ENCODE measurements at places on chromosomes 13 and 19.

DNA sequence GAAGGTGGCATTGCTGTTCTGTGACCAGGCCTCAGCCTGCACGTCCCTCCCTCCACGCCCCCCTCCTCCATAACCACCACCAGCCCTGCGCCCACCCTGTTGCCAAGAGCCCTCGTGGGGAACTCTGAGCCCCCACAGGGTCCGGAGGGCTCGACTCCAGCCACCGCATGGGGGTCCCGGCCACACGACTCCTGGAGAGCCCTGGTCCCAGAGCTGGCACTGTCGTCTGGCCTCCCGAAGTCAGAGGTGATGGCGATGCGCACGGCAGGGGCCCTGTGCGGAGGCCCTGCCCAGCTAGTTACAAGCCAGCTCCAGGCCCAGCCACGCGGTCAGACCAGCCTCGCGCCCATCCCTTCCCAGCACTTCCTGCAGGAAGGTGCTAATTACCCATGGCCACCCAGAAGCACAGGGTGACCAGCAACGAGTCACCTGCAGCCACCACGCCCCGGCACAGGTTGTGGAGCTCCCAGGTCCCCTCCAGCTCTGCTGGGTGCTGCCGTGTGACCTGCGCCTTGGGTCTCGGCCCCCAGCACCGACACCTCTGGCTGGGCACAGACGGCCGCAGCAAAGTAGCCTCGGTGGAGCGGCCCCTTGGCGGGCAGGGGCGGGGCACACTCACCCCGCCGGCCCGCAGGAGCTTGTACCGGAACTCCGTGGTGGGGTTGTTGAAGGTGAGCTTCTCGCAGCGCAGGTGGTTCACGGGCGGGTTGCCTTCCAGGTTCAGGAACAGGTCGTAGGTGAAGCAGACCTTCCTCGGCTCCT is 49.6 kb downstream of the MLLT1 start:
- H3K27me3 ChIP-seq, result no peaks in the 10 kb centered on the region
- H3K36me3 ChIP-seq, result peaks cover 66% of the 10 kb centered on the region
- DNase-seq, result no peak

- DNase-seq, result no peak
- no peak overlapping the region for H3K4me3 ChIP-seq
- H3K4me1 ChIP-seq, result peaks cover 7% of the 10 kb centered on the region
- H3K36me3 ChIP-seq, result peaks cover 38% of the 10 kb centered on the region
These were observed 90.7 kb downstream of the DPF1 start for GRCh38 chr19:38133319-38133718.

DNA sequence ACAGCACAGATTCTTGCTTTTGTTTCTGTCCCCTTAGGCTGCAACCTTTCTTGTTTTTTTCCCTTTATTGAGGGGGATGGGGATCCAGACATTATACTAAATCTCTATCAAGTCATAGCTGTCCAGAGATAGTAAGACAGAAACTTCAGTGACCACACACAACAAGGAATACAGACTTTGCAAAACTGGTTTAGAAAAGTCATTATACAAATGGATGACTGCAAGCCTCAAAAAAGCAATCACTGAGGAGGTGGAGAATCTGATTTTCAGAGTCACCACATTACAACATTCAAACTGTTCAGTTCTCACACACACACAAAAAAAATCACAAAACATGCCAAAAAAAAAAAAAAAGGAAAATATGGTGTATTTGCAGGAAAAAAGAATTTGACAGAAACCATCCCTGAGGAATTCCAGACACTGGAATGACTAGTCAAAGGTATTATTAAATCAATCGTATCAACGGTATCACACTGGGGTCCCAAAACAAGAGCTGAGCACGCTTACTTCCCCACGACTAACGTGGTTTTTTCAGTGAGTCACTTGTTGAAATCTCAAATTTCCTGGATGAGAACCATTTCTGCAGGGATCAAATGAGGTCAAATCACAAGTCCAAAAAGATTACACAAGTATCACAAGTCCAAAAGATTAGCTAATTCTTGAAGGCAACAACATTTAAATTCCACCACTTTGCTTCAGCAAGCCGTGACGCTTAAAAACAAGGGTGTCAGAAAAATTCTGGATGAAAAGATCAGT is 41.2 kb downstream of the USP12 start:
- DNase-seq, result no peak
- no peaks in the 10 kb centered on the region for H3K27me3 ChIP-seq
- peaks cover 11% of the 10 kb centered on the region for H3K4me1 ChIP-seq
- no peak overlapping the region for H3K4me3 ChIP-seq
- H3K27ac ChIP-seq, result no peak overlapping the region
- peaks cover 4% of the 10 kb centered on the region for H3K36me3 ChIP-seq

DNA sequence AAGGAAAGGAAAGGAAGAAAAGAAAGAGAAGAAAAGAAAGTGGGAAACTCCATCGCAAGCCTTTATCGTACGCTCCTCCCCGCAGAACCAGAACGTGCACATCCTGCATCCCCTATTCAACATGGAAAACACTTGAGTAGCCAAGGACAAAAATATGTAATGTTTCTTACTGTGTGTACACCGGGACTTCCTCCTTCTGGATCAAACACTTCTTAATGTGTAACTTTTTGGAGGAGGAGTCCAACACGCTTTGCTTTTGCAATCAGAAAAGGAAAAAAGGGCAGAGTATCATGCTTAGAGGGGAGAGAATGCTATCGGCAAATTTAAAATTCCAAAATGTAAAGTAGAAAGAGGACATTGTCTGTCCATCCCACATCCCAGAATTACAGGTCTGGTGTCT is 7.8 kb upstream of the SHFL start:
- H3K4me1 ChIP-seq, result no peaks in the 10 kb centered on the region
- H3K36me3 ChIP-seq, result no peaks in the 10 kb centered on the region
- H3K27me3 ChIP-seq, result peaks cover 5% of the 10 kb centered on the region
- no peak for DNase-seq
- no peak overlapping the region for H3K4me3 ChIP-seq

GRCh38 chr13:23620613-23621315 is 50.6 kb downstream of the TNFRSF19 start:
- DNase-seq, result no peak
- H3K27me3 ChIP-seq, result no peaks in the 10 kb centered on the region
- H3K4me1 ChIP-seq, result peaks cover 20% of the 10 kb centered on the region
- no peak overlapping the region for H3K4me3 ChIP-seq
- peak overlapping the region; percentile 73 for H3K27ac ChIP-seq

GRCh38 chr13:75365724-75366173 is 116.2 kb downstream of the TBC1D4 start:
- H3K36me3 ChIP-seq, result no peaks in the 10 kb centered on the region
- no peaks in the 10 kb centered on the region for H3K27me3 ChIP-seq
- H3K4me1 ChIP-seq, result peaks cover 3% of the 10 kb centered on the region
- no peak overlapping the region for H3K4me3 ChIP-seq

- H3K4me3 ChIP-seq, result no peak overlapping the region
- H3K36me3 ChIP-seq, result peaks cover 30% of the 10 kb centered on the region
- peaks cover 21% of the 10 kb centered on the region for H3K4me1 ChIP-seq
- H3K27ac ChIP-seq, result no peak overlapping the region
- peak; percentile 86 for DNase-seq
These were observed 2.8 kb downstream of the IQCN start for GRCh38 chr19:18271433-18271841.

GRCh38 chr13:19155321-19155861 is 26.2 kb downstream of the TUBA3C start:
- no peak overlapping the region for H3K4me3 ChIP-seq
- H3K36me3 ChIP-seq, result no peaks in the 10 kb centered on the region
- H3K27me3 ChIP-seq, result no peaks in the 10 kb centered on the region

- no peaks in the 10 kb centered on the region for H3K27me3 ChIP-seq
- H3K4me1 ChIP-seq, result peaks cover 3% of the 10 kb centered on the region
- no peaks in the 10 kb centered on the region for H3K36me3 ChIP-seq
These were observed 17.1 kb upstream of the LRCH1 start for GRCh38 chr13:46535825-46536224.

- peaks cover 40% of the 10 kb centered on the region for H3K36me3 ChIP-seq
- DNase-seq, result peak; percentile 58
- H3K27me3 ChIP-seq, result no peaks in the 10 kb centered on the region
- H3K4me1 ChIP-seq, result peaks cover 32% of the 10 kb centered on the region
These were observed 581 bp downstream of the CALR start for GRCh38 chr19:12938779-12939601.

- no peaks in the 10 kb centered on the region for H3K27me3 ChIP-seq
- H3K27ac ChIP-seq, result peak overlapping the region; percentile 100
- DNase-seq, result peak; percentile 93
- H3K4me3 ChIP-seq, result no peak overlapping the region
- H3K36me3 ChIP-seq, result no peaks in the 10 kb centered on the region
These were observed 33.3 kb upstream of the GAS6 start for GRCh38 chr13:113897161-113897560.

DNA sequence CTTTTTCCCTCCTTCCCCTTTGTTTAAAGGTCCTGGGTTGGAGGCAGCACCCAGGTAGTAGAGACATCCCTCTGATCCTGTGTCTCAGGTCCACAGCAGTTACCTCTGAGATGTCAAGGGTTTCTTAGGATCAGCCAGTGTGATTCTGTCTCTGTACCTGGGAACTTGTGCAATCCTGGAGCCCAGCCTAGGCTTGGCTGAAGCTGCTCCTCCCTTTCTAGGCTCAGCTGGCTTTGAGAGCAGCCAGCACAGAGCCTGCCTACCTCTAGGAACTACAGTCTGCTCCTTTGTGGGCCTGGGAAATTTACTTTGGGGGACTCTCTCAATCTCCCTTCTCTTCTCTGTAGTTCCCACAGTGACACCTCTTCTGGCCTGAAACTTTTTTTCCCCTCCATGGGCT is 171.6 kb downstream of the MTUS2 start:
- no peaks in the 10 kb centered on the region for H3K36me3 ChIP-seq
- no peak for DNase-seq
- no peaks in the 10 kb centered on the region for H3K4me1 ChIP-seq

- H3K27ac ChIP-seq, result no peak overlapping the region
- no peak for DNase-seq
- H3K4me3 ChIP-seq, result no peak overlapping the region
- no peaks in the 10 kb centered on the region for H3K27me3 ChIP-seq
- H3K36me3 ChIP-seq, result no peaks in the 10 kb centered on the region
These were observed 46.0 kb upstream of the ZNF681 start for GRCh38 chr19:23804676-23805075.

- no peak for DNase-seq
- H3K4me3 ChIP-seq, result no peak overlapping the region
- no peaks in the 10 kb centered on the region for H3K4me1 ChIP-seq
- no peaks in the 10 kb centered on the region for H3K27me3 ChIP-seq
These were observed 104.2 kb downstream of the ITGBL1 start for GRCh38 chr13:101556676-101557123.

DNA sequence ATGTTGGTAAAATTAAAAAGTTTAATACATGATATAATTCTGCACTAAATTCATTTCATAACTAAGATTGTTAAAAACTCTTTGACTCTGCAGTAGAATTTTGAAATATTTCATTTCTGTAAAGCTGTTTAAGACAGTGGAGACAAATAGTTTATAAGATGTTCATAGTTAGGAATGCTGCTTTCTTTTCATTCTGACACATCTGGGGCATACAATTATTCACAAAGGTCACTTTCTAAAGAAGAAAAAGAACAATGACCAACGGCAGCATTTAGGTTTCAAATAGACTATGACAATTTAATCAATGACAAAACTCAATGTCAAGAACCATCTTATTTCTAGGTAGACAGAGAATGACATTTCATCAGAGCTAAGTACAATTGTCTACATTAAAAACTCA is 1422.1 kb downstream of the PCDH9 start:
- H3K36me3 ChIP-seq, result no peaks in the 10 kb centered on the region
- H3K27me3 ChIP-seq, result no peaks in the 10 kb centered on the region
- H3K4me1 ChIP-seq, result no peaks in the 10 kb centered on the region
- H3K4me3 ChIP-seq, result no peak overlapping the region
- no peak for DNase-seq
- H3K27ac ChIP-seq, result no peak overlapping the region

DNA sequence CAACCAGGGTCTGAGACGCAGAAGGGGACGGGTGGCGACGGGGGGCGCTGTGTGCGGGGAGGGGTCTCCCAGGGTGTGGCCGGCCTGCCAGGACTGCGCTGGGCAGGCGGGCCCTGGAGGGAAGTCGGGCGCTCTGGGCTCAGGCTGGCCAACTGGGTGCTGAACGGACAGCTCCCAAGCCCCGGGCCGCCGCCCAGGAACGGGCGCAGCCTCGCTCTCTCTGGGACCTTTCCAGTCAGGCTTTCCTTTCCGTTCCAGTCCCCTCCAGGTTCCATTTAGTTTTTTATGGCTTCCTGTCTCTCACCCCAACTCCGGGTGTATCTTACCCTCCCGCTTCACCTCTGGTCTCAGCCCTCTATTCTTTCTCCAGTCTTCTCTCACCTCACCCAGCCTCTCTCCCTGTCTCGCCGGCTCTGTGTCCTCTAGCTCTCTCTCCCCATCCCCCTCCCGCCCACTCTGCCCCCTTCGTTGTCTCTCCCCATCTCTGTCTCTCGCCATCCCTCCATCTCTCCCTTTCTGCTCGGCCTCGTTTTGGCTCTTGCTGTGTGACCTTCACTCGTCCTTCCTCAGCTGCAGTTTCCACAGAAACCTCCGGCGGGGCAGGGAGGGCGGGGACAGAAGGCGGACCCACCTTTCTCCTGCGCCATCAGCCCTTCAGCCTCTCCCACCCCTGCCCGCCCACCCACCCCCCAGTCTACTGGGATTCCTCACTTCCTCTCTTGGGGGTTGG is 3.3 kb upstream of the ATP1A3 start:
- DNase-seq, result peak; percentile 45
- no peaks in the 10 kb centered on the region for H3K36me3 ChIP-seq
- no peak overlapping the region for H3K27ac ChIP-seq
- peaks cover 85% of the 10 kb centered on the region for H3K27me3 ChIP-seq
- no peak overlapping the region for H3K4me3 ChIP-seq

DNA sequence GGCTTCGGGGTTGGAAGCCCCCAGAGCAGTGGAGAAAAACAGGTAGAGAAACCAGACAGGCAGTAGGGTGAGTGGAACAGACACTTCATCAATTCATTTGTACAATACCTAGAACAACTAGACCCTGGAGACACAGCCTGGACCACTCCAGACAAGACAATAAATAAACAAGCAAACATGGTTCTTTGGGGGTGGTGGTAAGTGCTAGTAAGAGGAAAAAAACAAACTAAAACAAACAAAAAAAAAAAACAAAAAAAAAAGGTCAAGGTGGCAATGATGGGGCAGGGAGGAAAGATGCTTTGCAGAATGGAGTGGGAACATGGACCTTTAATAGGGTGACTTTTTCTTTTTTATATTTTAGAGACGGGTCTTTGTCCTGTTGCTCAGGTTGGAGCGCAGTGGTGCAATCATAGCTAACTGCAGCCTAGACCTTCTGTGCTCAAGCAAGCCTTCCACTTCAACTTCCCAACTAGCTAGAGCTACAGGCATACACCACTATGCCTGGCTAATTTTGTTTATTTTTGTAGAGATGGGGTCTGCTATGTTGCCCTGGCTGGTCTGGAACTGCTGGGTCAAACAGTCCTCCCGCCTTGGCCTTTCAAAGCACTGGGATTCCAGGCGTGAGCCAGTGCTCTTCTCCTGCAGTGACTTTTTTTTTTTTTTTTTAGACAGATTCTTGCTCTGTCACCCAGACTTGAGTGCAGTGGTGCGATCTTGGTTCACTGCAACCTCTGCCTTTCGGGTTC is 3.1 kb downstream of the JUNB start:
- peak; percentile 93 for DNase-seq
- H3K4me3 ChIP-seq, result peak overlapping the region; percentile 99
- H3K27me3 ChIP-seq, result no peaks in the 10 kb centered on the region
- peaks cover 15% of the 10 kb centered on the region for H3K36me3 ChIP-seq
